Progenitor cell of endocrine pancreas (in vitro differentiated cells): ENCODE measurements at places on chromosomes 12 and 14.

DNA sequence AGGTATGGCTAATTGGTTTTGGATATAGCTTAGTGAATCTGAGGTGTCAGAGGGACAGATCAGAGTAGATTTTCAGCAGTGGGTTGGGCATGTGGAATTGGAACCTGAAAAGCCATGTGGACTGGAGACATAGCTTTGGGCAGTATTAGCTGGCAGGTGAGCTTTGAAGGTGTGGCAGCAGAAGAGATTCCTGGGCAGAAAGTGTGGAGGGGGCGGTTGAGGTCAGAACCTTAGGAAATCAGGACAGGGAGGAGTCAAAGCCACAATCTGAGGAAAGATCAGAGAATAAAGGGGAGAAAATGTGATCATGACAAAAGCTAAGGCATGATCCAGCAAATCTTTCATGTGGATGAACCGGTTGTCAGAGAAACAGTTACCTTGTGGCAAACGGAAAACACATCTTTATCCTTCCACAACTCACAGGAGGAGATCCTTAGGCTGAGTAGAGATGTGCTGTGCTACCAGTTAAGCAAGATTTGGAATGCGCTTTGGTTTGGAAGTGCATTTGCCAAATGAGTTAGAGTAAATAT, 56.4 kb downstream of the PTGER2 start:
- DNase-seq, result no peak

GRCh38 chr12:118220702-118221101, 84.8 kb downstream of the PEBP1 start:
- DNase-seq, result no peak

GRCh38 chr12:24206621-24207020, 257.2 kb upstream of the SOX5 start:
- DNase-seq, result no peak

DNA sequence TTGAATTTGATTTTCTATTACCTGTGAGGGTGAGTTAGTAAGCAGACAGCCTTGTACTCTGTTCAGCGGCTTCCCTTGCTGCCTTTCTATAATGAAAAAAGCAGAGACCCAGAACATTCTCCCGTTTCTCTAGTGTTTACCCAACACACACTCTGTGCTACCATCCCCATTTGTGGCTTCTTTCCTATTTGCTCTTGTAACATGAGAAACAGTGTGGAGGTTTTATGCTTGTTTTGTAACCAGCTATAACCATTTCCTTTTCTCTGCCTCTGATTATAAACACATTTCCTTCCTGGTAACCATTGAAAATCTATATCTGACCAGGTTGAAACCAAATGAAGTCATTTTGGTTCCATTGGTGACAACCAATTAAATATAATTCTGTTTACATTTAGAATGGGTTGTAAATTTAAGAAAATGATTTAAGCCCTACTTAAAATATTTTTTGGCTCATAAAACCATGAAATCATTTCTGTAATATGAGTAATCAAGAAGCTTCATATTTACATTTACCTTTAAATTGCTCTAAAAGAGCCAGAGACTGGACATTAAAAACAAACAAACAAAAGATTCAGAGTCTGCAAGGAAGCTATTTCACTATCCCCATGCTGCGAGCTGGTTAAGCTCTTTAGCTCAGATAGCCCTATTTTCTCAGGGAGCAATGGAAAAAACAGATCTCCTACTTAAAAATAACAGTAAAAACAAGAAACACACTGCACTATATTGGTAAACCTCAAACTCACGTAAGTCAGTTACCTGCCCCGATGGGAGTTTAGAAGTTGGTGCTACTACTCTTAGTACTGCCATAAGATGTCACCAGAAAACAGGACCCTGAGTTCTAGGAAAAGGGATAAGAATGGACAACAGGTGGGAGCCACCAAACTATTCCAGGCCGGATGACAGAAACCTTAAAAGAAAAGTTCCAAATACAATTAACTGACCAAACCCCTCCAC, 206.5 kb upstream of the EEA1 start:
- no peak for DNase-seq

DNA sequence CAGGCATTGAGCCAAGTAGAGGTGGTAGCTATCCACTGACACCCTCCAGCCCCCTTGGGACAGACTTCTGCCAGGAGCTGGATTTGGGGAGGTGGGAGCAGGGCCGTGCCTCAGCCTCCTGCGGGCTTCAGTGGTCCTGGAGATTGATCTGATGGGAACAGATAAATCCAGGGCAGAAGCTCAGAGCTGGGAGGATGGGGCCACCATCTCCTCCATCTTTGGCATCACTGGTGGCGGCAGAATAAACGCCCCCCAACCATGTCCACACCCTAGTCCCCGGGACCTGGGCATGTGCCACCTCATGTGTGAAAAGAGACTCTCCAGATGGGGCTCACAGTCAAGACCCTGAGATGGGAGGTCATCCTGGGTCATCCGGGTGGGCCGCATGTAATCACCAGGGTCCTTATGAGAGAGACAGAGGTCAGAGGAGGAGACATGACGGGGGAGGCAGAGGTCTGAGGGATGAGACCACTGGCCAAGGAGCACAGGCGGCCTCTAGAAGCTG, 209.6 kb upstream of the RTL1 start:
- DNase-seq, result no peak

DNA sequence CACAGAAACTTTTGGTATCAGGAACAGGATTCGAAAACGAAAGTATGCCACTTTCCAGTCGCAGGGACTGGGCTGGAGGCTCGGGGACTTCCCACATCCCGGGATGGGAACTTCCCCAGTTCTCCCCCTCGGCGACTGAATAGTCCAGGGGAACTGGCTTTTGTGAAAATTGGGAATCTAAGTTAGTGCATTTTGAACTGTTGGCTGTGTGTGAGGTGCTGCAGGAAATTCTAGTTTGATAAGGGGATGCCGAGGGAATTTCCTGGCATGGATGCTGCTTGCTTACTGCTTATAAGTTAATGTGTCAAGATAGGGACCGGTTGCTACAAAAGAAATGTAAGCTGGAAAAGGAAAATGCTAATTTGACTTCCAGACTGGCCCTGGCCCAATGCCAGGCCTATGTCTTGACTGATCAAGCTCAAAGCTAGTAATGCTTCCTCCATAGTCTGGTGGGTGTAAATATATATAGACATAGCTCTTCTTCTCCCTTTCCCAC, 73.4 kb upstream of the EIF5 start:
- DNase-seq, result no peak

GRCh38 chr12:118979763-118980406, 1.5 kb upstream of the SRRM4 start:
- DNase-seq, result peak; percentile 47

DNA sequence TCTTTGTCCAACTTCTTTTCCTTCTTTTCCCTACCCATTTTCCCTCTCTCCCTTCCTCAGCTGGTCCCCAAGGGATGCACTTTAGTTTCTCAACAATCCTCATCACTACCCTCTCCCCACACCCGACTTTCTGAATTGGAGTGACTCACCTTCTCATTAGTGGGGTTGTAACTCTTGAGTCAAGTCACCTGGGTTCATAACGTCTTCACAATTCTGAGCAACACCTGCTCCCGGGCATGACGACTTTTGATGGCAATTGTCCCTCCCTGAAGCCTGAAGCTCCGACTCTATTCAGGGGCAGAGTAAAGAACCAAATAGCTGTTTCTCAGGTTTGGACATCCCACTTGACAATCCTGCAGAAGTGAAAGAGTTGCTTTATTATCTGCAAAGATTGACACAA, 82.7 kb upstream of the OTX2 start:
- no peak for DNase-seq

- DNase-seq, result no peak
Measured at GRCh38 chr14:56741325-56741724, 69.0 kb downstream of the OTX2 start.

GRCh38 chr12:56462565-56462964, 5.8 kb upstream of the SPRYD4 start:
- no peak for DNase-seq

GRCh38 chr14:50357753-50358395, 38.8 kb downstream of the CDKL1 start:
- no peak for DNase-seq

- no peak for DNase-seq
Measured at GRCh38 chr12:64192644-64193444, 29.3 kb downstream of the KICS2 start.

- DNase-seq, result no peak
Measured at GRCh38 chr12:132117558-132117875, 26.6 kb downstream of the DDX51 start.

DNA sequence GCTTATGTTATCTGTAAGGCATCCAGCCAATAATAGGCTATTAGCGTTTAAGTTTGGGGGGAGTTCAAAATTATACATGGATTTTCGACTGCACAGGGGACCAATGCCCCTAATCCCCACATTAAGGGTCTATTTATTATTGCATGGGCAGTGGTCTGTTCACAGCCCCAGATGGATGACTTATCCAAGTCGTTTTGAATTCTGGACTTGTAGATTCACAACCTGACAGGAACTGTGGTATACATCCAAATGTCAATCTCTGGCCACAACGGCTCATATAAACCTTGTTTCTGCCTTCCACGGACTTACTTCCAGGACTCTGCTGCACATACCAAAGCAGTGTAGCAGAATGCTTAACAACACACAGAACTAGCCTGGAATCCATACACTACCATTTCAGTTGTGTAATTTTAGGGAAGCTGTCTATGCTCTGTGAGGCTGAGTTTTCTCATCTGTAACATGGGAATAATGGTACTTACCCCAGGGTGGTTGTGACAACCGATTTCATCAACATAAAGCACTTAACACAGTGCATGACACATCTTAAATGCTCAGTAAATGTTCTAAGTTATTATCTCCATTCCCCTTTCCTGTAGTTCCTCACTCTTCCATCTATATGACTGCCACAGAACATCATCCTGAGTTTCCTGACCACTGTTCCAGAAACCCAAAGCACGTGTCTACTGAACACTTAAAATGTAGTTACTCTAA, 3.7 kb downstream of the DDX24 start:
- DNase-seq, result no peak

DNA sequence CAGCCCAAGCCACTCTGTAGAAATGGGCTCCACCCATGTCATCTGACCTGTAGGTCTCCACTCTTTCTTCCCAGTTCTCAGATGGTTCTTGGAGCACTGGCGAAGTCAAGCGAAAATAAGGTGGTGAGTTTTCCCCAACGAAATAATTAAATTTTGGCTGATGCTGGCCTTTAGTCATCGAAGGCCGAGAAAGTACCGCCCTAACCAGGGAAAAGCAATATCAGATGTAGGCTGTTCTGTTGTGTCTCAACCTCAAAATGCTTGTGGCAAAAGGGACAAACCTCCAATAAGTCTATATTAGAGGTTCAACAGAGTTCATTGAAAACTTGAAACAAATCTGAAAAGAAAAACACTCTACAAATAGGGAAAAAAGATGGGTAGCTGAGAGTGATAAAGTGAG, 48.6 kb upstream of the BCAT1 start:
- no peak for DNase-seq

- no peak for DNase-seq
Measured at GRCh38 chr12:8603286-8603685, 9.4 kb downstream of the AICDA start.

DNA sequence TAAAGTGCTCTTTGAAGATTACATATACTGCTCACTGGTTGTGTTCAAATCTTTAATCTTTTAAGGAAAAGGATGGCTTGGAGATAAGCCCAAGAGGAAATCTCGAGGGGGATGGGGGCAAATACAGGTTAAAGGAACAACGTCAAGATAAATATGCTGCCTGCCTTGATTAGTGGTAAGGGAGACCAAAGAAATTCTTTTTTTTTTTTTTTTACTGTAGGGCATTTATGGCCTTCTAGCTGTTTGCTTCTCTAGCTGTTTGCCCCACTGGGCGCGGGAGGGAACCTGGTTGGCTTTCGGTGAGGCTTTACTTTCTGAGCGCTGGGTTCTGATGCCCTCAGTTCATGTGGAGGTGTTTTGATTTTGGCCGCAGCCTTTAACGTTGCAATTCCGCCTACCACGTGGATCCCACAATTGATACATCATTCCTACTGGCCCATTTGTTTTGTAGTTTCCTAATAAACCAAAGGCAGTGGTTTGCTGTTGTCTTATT, 5.7 kb downstream of the CCND2 start:
- no peak for DNase-seq

DNA sequence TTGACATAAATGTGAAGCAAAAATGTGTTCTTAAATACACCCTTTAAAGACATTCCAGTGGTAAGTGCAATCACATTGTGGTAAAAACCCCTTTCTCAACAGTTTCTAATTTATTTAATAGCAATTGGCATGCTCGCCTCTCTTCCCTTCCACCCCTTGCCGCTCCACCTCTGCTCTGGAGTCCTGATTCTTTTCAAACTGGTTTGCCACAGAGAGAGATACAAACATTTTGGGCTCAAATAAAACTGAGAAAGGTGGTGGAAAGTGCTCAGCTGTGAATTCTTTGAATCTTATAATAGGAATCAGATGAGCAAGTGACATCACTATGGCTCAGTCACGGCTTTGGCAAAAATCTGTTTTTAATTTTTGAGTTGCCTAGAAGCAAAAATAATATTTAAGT, 993.9 kb downstream of the GALC start:
- DNase-seq, result no peak

DNA sequence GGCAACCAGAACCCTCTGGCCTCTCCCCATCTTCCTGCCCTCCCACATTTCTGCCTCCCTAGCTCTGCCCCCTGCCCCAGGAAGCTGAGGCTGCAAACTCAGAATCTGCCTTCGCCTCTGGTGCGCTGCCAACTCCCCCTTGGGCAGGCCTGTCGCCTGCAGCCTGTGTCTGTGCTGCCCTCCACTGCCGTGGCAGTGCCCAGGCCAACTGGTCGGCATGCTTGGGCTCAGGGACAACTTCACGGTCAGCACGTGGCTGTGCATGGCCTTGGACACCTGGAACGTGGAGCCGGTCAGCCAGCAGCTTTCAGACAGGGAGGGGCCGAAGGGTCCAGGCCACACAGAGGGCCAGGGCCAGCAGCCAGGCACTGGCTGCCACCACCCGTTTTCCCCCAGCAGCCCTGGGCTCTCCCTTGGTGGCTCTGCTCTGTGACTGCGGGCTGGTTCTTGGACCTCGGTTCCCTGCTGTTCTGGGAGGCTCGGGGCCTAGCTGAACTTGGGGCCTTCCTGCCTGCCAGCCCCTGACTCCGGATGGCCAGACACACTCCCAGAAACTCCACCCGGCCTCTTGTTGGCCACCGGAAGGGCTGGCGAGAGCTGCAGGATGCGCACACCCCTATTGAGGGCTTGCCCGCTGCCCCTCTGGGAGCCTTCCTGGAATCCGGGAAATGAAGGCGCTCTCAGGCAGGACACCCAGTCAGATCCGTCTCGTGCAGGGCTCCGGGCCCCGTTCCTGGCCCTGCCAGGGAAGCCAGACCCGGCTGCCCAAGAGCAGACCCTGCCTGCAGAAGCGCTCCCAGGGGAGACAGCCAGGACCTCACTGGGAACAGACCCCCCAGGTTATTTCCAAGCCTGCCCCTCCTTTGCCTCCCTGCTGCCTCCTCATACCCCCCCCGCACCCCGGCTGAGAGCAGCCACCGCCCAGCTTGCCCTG, 34.2 kb upstream of the PPP1R13B start:
- no peak for DNase-seq
